Activated gamma-delta T cell treated with anti-CD3 and anti-CD28 coated beads, Interleukin-2, amount 50 U/mL, for 16 hours (primary cell): ENCODE measurements at places on chromosomes 2 and 18.
A peak's percentile ranks its signal among the peaks of the same experiment; 100 is the strongest.

- DNase-seq: no peak
Observed at GRCh38 chr2:112835536-112836162, 930 bp downstream of the IL1B start.

GRCh38 chr18:33840212-33840593 lies 262.2 kb downstream of the ASXL3 start:
- DNase-seq: no peak

- no peak for DNase-seq
Observed at GRCh38 chr2:130912471-130912870, 75.8 kb downstream of the ARHGEF4 start.

DNA sequence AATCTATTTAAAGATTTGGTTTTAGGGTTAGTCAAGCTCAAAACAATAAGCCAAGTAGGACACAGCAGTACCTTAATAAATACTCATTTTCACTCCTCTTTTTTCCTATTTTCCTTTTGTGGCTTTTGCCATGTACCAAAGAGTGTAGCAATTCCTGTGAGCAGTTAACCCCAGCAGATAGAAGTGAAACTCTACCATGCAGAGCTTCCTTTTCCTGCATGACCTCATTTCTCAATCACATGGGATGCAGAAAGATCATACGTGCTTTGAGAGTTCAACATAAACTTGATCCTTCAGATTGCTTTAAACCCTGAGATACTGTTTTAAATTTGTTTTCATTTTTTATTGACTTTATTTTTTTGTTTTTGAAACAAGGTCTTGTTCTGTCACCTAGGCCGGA lies 99.1 kb upstream of the ARHGAP15 start:
- DNase-seq: no peak

- DNase-seq: no peak
Observed at GRCh38 chr2:51413726-51414125, 381.8 kb upstream of the NRXN1 start.

GRCh38 chr2:42342795-42343241 lies 18.2 kb downstream of the COX7A2L start:
- DNase-seq: no peak

GRCh38 chr18:52750995-52751394 lies 411.0 kb downstream of the DCC start:
- no peak for DNase-seq

GRCh38 chr2:150178591-150178990 lies 308.9 kb downstream of the RND3 start:
- DNase-seq: no peak

GRCh38 chr2:162184821-162185450 lies 32.9 kb upstream of the GCG start:
- DNase-seq: no peak

DNA sequence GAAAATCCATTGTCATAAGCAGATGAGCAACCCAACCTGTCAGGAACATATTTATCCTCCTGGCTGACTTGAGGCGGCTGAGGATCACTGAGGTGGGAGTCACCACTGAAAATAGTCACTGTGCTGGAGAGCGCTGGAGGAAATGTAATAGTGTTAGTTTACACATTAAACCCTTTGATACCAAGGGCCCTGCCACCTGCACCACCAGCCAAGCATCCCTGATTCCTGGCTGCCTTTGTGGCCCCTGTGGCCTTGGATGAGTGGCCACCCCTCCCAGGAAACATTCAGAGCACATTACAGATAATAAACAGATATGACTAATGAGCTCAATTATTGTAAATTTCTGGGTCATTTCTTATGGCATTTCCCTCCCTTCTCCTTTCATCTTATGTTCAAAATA lies 105.9 kb downstream of the LYPD1 start:
- no peak for DNase-seq

DNA sequence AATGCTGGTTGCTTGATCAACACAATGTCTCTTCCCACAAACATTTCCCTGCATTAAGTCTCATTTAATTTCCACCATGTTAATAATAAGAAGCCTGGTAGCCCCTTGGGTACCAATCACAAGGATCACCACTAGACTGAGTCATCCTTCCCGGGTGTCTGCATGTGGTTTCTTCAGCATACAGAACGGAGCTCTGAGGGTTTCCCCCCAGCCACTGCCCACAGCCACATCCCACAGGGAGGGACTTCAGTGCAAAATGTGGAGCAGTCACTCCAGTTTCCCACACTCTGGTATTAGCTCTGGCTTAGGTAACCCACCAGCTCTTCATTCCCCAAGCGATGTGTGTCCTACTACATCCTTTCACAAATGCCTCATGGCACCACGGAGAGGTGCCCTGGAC lies 42.7 kb upstream of the POLE4 start:
- no peak for DNase-seq

GRCh38 chr2:47636596-47637264 lies 146.2 kb upstream of the MSH6 start:
- DNase-seq: no peak

DNA sequence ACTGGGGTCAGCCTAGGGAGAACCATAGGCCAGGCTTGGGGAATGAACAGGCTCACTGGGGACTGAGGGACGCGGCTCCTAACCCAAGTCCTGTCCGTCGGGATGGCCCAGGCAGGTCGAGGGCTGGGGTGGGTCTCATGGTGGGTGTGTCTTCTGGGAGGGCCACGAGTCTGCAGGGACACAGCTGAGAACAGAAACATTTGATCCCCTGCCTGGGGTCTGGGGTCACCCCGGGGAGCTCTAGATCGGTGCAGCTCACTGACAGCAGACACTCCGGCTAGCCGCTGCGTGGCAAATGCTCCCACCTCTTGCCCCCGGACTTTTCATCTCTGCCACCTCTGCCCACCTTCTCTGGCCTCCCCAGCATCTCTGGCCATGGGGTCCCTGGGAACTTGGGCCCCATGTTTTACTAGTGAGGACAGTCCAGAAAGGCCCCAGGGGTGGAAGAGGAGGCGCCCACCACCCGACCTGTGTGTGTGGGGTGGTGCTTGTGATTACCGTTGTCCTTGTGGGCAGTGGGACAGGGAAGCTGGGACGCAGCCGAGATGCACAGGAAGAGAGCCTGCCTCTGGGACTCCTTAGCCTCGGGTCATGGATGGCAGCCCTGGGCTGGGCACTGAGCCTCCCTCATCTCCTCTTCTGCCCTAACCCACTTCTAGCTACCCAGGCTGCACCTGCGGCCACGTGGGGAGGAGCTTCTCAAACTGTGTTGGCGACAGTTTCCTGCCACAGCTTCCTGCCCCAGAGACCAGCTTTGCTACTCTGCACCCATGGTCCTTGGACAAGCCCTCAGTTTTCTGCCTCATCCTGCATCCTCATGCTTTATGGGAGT lies 4.9 kb downstream of the ZAP70 start:
- DNase-seq: peak; percentile 68

DNA sequence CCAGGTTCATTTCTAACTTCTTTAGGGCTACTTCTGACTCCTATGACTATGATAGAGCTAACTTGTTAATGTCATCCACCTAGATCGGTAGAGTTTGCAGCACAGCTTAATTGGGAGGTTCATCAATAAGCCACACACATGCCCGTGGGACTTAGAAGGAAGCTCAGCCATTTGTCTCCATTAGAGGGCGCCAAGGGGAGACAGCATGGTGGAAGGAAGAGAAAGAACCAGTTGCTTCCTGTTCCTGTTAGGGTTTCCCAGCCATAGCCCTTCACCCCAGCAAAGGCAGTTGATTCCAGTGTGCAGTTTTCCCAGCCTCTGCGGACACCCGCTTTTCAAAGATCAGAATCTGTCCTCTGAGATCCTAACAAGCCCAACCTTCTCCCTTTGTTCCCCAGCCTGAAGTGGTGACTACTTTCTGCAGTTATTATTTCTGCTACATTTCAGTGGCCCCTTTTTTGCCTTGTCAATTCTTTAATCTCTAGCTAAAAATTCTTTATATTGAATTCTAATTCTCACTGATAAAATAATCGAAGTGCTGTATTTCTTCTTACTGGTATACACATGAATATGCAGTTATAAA lies 30.3 kb downstream of the MAIP1 start:
- peak; percentile 6 for DNase-seq

DNA sequence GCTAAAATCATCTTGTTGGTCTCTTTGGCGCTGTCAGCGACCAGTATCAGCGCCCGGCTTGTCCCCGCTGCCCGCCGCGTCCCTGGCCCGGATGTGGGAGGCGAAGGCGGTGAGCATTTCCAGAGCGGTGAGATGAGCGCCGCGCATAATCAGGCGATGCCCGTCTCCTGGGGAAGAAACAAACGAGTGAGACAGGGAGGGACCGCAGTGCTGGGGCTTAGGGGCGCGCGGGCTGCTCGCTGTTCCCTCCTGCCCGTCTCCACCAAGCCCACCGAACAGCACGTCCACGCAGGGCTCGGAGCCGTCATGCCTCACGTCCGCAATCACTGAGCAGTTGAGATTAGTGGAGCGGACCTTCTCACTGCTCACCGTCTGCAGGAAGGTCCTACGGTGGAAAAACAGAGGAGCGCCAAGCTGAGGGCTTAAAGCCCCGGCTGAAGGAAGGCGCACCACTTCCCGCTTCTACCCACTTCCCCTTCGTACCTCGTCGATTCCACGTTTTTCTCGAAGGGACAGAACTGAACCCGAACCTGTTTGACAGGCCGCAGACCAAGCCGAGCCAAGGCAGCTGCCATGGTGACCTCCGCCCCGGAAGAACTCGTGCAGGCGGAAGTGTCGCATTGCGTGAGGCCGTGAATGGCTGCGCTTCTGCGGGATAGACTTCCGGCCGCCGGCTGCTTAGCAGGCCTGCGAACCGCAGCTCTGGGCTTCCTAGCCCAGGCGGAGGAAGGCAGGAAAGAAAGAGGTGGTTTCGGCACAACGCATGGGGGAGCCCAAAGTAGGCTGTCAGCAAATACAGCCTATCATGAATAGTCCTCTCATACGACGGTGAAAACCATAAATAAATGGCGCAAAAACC lies at the start of gene MRPL53:
Gene MRPL53 (minus strand): TSS at position 595 of the 859 bp plus-strand sequence. CDS start 20 bp downstream, at position 575.
- peak; percentile 96 for DNase-seq

GRCh38 chr18:79756143-79756500 lies 41.6 kb upstream of the KCNG2 start:
- no peak for DNase-seq

GRCh38 chr2:127220768-127221527 lies 849 bp upstream of the CYP27C1 start:
- DNase-seq: no peak

- DNase-seq: no peak
Observed at GRCh38 chr18:3060667-3061580, 48.0 kb upstream of the LPIN2 start.

GRCh38 chr18:76672627-76673026 lies 149.7 kb upstream of the ZNF236 start:
- no peak for DNase-seq

- DNase-seq: no peak
Observed at GRCh38 chr2:65429786-65430602, 2.4 kb downstream of the SPRED2 start.

- DNase-seq: no peak
Observed at GRCh38 chr2:144449028-144449406, 70.9 kb downstream of the ZEB2 start.

DNA sequence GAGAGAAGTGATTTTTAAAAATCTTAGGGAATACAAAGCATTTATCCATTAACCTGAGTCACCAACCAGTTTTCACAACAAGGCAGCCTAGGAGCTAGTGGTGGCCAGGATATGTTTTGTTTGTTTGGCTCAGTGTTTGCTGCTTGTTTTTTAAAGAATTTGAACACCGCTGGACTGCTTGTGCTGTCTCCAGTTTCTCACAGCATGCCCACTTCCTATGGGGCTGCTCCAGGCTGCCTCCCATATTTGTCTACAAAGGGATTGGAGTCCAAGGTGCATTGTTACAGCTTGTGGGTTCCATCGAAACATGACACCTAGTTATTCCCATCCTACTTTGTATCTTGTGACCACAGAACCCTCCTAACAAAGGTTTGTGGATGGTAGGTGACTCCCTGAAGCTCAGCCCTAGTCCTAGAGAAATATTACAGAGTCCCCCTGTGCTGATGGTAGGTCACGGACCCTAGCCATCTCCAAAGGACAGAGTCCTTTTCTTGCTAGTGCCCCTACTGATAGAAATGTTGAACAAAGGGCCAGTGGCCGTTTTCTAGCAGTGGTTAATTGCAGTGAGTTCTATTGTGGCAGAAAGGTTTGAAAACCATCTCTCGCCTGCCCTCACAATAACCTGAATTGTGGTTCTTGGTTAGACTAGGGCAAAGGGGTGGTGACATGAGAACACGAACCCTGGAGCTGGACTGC lies 23.2 kb downstream of the GPR39 start:
- no peak for DNase-seq

DNA sequence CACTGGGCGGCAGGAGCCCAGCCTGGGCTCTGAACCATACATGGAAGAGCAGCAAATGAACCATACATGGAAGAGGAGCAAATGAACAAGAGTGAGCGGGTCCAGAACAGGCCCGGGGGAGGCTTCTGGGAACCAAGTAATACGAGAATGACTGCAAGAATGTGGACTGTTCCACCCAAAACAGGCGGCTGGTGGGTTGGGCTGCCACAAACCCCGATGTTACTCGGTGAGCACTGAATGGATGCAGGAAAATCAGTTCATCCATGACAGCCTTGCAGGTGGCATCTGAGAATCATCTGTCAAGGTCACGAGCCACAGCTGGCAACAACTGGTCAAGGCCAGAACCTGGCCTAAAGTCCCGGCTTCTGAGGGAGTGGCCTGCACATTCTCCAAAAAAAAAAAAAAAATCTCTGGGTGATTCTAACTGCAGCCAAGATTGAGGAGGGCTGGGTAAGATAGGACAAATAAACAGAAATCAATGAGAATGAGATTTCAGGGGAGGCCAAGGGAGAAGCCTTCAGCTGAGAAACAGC lies 106.1 kb downstream of the ZNF516 start:
- DNase-seq: no peak

DNA sequence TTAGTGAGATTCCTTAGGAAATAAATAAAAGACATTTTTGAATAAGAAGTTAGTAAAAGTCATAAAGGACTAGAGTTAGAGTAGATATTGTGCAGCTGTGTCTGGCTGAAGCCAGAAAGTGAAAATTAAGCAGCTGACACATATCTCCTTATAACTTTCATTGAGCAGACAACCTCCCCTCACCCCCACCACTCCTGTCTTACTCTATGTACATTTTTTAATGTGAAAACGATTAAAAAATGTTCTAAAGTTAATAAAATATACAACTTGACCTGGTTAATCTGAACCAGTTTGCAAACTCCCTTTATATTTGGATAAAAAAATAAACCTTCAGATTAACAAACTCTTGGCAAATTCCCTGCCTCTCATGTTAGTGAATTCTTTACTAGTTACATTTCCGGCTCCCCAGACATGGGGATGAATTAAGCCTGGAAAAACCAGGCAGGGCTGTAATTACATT lies 462.8 kb downstream of the MEIS1 start:
- no peak for DNase-seq

DNA sequence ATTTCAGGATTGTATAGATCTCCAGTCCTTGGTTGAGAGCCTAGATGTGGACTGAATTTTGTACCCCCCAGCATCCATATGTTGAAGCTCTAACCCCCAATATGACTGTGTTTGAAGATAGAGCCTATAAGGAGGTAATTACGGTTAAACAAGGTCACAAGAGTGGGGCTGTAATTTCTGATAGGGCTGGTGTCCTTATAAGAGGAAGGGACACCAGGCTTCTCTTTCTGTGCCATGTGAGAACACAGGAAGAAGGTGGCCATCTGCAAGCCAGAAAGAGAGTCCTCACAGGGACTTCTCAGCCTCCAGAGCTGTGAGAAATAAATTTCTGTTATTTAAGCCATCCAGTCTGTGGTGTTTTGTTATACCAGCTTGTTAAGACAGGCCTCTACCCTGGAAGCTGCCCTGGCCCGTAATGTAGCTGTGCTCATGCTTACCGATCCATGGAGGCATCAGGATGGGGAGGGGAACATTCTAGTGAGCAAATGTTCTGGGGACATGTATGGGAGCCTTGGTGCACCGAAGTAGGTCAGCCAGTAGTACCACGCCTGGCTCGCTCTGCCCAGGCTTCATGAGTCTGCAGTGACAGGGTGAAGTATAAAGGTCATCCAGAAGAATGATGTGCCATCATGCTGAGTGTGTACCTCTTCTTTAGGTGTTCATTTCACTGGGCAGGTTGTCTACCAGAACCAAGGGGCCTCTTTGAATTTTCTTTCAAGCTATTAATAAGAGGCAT lies 16.1 kb downstream of the RASGRP3 start:
- no peak for DNase-seq
